ENCODE measurements at places on chromosomes 1 and 21.

- no peak for DNase-seq
These were observed 127.3 kb downstream of the GABPA start for GRCh38 chr21:25862112-25862511.

DNA sequence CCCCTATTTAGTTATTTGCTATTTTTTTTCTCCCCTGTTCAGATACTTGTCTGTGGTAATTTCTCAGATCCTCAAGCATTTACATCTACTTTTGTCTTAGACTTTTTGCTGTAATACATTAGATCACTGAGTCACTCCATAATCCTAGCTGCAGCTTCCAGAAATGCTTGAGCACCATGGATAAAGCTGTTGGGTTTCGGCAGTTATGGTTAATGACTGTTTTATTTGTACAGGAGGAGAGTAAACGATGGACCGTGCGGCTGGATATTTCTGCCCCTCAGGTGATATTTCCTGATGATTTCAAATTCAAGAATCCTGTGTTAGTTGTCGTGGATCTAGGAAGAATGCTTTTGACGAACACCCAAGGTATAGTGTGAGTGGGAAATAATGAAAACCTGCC, 42.9 kb downstream of the VPS13D start:
- no peak for DNase-seq

- no peak for DNase-seq
These were observed 39.4 kb downstream of the TRAPPC10 start for GRCh38 chr21:44051462-44051941.

DNA sequence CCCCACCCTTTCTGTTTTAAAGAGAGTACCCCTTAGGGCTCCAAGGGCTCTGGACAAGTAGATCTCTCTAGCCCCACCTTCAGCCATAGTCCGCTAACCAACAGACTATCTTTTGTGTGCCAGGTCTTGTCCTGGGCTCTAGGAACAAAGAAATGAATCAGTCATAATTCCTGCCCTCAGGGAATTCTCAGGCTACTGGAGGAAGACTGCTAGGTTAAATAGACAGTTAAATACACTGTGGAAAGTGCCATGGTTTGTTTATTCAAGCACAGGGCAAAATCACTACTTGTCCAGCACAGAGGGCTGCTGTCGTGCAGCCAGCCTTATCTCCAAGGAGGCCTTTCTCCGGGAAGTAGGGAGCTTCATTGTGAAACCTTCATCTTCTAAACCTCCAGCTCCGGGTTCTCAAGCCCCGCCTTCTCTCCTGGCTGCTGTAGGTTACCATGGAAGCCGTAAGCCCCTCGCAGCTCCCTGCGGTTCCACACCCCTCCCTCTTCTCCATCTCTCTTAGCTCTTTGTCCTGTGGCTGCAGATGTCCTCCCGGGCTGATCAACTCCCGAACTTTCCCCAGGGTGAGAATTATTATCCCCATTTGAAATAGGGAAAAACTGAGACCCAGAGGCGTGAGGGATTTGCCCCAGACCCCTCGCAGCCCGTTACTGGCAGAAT, 29.8 kb downstream of the SHISAL2A start:
- no peak for DNase-seq

DNA sequence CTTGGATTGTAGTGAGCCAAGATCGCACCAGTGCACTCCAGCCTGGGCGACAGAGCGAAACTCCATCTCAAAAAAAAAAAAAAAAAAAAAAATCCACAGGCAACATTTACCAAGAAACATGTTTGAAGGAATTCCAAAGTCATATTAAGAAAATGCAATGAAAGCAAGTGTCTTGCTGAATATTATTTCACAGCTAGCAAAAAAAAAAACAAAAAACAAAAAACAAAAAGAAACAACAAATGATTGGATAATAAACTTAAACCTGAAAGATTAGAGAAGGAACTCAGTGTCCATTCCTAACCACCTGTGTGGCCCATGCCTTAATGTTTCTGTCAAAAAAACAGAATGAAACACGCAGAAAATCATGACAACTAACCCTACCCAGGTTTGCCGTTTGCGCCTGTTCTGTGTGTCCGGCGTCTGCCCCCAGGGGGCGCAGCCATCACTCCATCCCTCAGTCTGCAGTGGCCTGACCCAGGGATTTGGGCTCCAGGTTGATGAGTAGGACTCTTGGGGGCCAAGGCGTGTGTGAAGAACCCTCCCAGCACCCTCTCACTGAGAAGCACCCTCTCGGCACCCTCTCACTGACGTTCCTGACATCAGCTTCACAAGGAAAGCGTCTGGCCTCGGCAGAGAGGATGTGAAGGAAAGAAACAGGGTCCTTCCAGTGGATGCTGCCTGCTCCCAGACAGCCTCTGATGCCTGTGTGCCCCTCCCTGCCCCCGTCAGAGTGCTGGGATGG, 19.2 kb upstream of the PTTG1IP start:
- DNase-seq = peak; percentile 35

DNA sequence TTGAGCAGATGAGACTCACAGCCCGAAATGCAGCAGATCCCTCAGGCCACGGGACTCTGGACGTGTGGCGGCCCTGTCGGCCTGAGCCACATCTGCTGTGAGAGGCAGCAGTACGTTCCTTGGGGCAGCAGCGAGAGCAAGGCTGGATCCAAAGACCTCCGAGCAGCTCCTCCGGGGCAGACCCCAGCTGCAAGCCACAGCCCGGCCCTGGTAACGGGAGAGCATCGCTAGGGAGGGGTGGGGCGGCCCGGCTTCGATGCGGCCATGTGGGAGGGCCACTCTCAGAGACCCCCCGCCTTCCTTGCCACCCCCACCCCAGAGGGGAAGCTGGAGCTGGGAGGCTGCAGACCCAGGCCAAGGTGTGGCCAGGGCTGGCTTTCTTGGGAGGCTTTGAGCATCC, 17.8 kb downstream of the PRKCZ start:
- DNase-seq = no peak

All from NCI-H1105 treated with DMSO at 0.1 percent for 48 hours (cell line).